Astrocyte (in vitro differentiated cells and primary cell): ENCODE measurements at places on chromosomes 12 and 14. TPM values are rescaled to one million over a fixed set of nuclear protein-coding genes. Genes with fewer than 3 reads are reported as not detected.

DNA sequence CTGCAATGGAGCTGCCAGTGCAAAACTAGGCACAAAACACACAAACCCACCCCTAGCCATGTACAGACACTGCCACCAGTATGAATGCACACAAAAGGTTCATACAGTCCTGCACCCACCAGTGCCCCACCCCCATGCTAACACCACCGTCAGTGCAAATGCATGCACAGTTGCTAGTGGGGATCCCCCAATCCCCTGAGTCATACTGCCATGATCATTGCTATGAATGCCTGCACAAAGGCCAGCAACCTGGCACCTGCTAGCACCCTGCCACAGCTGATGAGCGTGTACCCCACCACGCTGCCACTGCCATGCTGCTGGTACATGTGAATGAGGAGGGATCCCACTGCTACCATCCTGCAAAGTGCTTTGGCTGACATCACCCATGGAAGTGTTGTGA lies 23.9 kb downstream of the PZP start:
- no peak for DNase-seq

DNA sequence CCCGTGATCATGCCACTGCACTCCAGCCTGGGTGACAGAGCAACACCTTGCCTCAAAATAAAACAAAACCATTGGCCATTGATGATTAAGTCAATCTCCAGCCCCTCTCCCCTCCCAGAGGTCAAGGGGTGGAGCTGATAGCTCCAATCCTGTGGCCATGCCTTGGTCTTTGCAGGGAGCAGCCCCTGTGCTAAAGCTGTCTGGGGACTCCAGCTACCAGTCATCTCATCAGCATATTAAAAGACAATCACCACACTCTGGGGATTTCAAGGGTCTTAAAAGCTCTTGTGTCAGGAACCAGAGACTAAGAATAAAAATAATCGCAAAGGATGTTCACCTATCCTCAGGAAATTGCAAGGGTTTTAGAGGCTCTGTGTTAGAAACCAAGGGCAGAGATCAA lies 30.6 kb downstream of the HCAR2 start:
- DNase-seq, result no peak

- DNase-seq, result no peak
These were observed 46.9 kb downstream of the CHGA start for GRCh38 chr14:92969871-92970270.

- no peak for DNase-seq
These were observed 162.1 kb downstream of the C12orf42 start for GRCh38 chr12:103333676-103334075.

DNA sequence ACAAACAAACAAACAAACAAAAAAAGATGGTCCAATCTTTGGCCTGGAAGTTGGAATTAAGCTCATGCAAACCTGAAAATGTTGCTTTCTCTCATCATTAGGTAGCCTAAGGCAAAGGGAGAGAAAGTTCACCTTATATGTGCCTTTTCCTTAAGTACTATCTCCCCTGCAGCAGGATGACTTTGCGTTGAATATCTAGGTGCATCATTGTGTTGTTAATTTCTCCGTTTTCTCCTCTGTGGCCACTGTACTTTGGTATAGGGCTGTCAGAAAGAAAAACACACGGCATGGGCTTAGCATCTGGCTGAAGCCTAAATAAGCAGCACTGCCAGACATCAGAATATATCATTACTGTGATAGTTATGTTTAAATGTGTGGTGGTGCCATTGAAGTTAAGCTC lies 345.5 kb downstream of the BCAT1 start:
- DNase-seq, result no peak

DNA sequence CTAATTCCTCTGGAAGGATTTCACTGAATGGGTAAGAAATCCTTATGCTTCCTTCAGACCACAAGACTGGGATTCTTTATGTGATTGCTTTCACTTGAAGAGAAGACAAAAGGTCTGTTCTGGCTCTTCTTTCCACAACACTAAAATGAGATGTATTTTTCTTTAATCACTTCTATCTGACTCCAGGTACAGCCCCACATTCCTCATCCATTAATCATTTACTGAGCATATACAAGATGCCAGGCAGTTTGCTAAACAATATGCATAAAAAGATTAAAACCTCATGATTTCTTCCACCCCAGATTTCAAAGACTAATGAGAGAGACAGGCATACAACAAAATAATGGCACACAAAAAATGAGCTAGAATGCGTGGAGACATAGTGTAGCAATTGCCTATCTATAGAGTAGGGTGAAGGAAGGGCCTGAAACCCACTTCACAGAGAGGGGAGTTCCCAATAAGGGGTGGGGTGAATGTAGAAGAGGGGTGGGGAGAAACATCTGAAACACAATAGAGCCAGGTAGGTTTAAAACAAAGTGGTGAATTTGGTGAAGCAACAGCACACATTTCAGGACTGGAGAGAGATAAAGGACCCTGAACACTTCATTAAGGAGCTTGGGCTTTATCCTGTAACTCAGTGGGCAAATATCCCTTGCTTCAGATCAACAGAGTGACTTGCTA lies 65.1 kb upstream of the PRB2 start:
- DNase-seq, result no peak

DNA sequence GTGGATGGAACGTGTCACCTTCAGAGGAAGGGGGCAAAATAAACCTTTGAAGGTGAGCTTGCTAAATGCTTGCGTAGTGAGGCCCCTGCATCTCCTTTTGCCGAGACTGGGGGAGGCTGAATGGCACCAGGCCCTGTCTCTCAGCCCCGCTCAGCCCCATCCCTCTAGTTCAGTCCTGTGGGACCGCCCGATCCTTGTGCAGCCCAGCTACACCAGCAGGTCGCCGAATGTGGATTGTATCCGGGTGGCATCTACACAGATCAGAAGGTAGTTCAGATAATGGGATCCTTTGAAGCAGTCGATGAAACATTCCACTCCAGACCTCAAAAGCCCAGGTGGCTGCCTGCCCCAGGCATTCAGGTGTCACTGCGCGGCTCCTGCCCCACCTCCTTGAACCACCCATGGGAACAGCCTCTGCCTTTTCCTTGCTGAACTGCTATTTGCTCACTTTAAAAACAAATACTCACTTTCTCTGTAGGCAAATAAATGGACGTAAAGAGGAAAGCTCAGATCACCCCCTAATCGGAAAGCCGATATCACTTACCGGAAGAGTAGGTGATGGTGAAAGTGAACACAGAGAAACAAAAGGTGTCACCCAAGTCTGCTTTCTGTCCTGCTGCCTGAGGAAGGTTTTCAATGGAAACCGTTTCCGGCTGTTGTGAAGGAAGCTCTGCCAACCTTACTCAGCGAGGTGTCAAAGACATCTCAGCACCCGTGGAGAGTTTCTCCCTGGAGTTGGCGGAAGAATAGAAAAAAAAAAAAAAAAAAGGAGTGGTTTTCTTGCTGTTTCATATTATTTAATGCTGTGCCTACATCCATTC lies 100.3 kb upstream of the NCOR2 start:
- DNase-seq, result no peak

DNA sequence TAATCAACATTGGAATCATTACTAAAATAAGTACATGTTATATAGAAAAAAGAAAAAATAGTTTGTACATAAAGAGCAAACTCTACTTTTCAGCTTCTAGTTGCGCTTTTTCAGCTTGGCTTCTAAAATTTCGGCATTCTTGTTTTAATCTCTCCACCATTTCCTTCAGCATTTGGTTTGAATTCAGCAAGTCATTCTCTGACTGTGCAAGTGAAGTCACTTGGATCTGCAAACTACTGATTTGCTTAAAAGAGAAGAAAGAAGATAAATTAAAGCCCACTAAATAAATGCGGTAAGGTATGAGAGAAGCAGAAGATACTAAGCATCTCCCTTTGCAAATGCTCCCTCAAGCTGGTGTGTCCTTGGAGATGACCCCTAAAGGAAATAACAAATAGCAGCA lies 126.3 kb downstream of the CEP83 start:
- no peak for DNase-seq

- DNase-seq, result no peak
These were observed 13.3 kb upstream of the YBX3 start for GRCh38 chr12:10736463-10736862.

DNA sequence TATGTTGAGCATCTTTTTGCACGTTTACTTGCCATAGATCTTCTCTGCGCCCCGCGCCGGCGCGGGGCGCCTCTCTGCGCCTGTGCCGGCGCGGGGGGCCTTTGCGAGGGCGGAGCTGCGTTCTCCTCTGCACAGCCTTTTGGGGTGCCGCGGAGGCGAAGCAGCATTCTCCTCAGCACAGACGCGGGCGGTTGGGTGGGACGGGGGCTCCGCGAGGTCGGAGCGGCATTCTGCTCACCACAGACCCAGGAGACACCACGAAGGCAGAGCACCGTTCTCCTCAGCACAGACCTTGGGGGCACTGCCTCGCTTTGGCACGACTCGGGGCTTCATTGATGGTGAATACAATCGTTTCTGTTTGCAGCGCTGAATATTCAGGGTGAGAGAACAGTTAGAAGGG lies 28.5 kb upstream of the ANHX start:
- DNase-seq, result no peak

- peak; percentile 33 for DNase-seq
These were observed 218.8 kb upstream of the BMP4 start for GRCh38 chr14:54175298-54175942.

DNA sequence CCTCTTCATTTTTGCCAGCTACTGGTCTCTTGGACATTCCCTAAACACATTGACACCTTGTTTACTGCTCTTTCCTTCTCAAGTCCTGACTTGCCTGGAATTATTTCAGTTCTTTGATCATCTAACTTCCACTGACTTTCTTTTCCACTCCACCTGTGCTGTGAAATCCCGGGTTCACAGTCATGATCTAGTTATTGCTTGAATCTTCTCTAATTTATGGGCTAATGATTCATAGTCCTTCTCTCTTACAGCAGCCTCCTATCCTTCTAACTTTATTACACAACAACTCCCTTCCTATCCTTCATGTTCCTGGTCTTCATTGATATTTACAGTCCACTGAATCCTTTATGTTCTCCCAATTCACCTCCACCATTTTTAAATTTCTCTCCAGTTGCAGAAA lies 260.1 kb downstream of the C12orf75 start:
- DNase-seq, result no peak

DNA sequence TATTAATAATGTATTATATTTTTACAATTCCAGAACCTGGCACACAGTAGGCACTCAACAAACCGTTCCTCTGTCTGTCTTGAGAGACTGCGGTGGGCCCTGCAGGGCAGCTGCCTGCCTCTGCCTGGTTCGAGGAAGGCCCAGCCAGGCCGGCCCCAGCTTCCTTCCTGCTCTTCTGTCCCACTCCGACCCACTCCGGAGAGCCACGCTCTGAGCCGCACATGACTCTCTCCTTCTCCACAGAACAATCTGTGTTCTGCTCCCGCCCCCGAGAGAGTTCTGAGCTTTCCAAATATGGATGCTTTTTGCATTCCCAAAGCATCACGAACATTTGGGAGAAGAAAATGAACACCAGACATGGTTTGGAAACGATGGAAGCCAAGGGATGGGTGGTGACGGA lies 57.3 kb downstream of the TTC7B start:
- no peak for DNase-seq

- no peak for DNase-seq
These were observed 30.7 kb downstream of the GUCY2C start for GRCh38 chr12:14665354-14666348.

- DNase-seq, result no peak
These were observed 1090.5 kb downstream of the TRHDE start for GRCh38 chr12:73362666-73363065.

GRCh38 chr14:94144765-94145164 lies 15.4 kb upstream of the IFI27L2 start:
- DNase-seq, result no peak

Gene POTEM
- total RNA-seq, result not detected in 2 replicates

Gene ZDHHC22
- total RNA-seq, result 0.50 and 0.52 TPM in 2 replicates

Gene NT5DC3
- 12.0 and 13.6 TPM in 2 replicates for total RNA-seq

Gene ARHGAP9
- total RNA-seq, result 2.5 and 3.1 TPM in 2 replicates

Gene TMEM30B
- total RNA-seq, result 0.36 TPM in 1 of 2 replicates, not detected in the other

Gene ENDOU
- total RNA-seq, result not detected in 2 replicates

Gene TCL1B
- total RNA-seq, result not detected in 2 replicates
